Cortex of kidney (tissue), 1 donor: ENCODE measurements at places on chromosomes 11 and 22.

DNA sequence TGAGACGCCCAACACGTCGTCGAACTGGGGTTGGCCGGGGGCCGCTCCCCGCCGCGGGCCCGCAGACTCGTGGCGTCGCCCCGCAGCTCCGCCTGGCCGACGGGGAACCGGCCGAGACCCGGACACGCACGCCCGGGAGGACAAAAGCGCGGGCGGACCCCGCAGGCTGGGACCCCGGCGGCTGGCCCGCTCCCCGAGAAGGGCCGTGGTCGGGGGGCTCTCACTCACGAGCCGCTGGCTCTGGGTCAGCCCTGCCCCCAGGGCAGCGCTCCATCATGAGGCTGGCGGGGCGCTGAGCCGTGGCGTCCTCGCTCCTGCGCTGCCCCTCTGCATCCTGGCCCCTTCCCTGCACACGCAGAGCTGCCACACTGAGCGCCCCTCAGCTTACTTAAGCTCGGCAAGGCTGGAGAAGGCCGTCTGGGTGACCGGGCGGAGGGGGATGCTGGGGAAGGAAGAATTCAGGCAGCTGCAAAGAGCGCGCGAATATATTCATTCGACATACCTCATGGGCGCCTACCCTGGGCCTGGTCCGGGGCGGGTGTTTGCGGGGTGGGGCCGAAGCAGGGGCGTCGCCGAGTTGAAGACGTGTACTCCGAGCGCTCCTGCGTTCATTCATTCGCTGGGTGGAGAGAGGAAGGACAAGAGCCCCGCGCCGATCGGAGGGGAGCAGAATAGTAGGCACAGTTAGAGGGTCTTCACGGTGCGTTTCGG is 579 bp upstream of the CYB5R2 start:
- no peak for DNase-seq

- no peak for DNase-seq
Measured at GRCh38 chr11:116836632-116836991, 810 bp downstream of the APOA1 start.

DNA sequence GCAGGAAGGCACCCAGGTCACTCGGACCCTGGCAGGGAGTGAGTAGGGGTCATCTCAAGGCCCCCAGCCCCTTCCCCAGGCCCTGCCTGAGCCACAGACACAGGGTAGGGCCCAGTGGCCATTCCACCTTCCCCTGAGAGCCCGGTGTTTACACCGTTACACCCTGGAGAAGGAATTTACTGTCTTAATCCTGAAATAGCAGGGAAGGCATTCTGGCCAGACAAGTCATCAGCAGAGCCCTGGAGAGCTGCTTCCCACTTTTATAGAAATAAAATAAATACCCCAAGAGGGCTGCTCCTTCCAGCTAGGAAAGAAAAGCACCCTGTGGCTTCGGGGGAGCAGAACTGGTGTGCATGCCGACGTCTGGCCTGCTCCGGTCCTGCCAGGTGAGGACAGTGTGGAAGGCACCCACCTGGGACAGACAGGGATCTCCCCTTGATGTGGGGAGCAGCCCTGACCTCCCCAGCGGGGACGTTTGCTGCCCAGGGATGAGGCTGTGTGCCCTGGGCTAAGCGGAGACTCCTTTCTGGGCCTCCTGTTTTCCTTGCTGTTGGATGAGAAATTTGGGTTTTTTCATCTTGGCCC is 180.0 kb downstream of the MN1 start:
- no peak for DNase-seq

- DNase-seq = no peak
Measured at GRCh38 chr11:30585125-30585891, 845 bp downstream of the MPPED2 start.

DNA sequence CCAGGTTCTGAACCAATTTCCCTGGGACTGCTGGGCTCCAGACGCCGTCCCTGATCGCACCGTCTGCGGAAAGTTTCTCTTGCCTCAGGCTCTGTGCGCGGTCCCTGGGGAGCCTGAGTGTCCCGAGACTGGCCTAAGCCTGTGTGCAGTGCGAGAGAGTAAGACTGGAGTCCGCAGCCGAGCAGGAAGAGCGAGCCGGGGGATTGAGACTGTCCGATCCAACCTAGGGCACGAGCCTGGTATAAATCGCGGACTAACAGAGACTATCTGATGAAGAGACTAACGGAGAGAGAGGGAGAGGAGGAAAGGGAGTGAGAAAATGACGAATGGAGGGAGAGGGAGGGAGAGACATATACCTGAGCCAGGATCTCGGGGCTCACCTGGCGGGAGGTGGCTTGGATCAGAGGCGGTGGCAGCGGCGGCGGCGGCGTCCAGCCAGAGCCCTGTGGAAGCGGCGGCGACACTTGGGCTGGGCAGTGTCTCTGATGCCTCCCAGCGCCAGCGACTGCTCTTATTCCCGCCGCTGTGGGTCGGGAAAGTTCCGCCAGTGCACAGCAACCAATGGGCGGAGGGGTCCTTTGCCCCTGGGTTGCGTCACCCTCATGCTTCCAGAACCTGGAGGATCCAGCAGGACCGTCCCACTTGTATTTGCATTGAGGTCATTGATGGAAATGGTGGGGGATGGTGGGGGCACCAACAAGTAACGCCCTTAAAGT is at the start of gene CALCA:
TSS of gene CALCA (minus strand) at position 487 of the 716 bp plus-strand sequence. CDS start 1,159 bp downstream, outside the sequence.
- no peak for DNase-seq

DNA sequence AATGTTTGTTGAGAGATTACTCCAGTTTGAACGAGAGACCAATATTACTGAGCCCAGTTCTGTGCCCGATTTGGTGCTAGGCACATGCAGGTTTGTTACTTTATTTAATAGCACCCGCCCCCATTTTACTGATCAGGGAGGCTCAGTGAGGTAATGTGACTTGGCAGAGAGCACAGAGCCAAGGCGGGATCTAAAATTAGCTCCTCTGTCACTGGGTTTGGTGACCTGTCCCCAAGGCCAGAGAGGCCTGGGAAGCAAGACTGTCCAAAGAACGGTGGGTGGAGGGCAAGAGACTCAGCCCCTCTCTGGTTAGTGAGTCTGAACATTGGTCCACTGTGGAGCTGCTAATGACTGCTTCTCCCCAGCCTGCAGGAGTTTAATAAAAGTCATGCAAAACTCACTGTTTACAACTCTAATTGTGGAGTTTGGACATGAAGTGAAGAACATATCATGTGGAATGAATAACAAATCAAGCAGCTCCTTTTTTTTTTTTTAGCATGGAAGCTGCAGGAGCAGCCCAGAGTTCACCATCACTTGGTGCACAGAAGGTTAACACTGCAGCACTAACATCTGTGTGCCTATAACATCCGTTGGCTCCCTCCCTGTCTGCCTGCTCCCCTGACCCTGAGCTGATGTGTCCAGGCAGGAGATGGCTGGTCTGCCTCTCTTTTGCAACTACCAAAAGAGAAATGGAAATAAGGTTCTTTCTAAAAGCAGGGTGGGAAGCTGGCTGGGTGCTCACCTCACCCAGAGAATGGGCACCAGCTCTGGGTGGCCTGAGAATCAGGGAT is 39.0 kb downstream of the CSNK2A3 start:
- DNase-seq = no peak

DNA sequence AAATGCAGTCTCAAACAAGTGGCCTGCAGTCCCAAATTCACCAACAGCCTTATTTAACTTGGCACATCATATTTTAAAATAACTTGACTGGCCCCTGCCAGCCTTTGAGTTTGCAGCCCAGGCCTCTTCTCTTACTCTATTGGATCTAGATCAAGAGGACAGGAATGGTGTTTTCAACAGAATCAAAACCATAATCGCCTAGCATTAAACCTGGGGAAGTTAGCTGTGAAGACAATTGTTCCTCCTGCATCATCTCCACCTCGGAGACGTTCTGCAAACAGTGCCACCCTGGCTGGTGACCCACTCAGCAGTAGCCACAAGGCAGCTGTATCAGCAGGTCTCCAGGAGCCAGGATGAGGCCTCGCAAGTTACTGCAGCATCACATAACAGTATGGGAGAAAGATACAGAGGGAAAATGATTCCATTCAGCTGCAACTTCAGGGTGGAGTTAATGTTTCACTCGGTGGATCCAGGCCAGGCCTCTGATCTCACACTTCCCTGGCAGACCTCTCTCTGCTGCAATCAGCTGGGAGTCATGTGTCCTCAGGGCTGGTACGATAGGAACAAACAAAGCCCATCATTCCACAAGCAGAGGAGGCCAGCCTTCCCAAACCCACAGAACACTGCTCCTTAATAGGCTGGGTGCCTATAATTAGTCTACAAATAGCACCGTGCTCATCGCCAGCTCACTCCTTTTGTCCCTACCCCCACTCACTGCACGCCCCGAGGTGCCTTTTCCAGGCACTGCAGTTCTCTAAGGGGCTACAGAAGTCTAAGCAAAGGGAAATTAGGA is 18.6 kb upstream of the SCN2B start:
- DNase-seq = no peak

GRCh38 chr11:7677796-7678201 is 4.5 kb upstream of the CYB5R2 start:
- DNase-seq = no peak

DNA sequence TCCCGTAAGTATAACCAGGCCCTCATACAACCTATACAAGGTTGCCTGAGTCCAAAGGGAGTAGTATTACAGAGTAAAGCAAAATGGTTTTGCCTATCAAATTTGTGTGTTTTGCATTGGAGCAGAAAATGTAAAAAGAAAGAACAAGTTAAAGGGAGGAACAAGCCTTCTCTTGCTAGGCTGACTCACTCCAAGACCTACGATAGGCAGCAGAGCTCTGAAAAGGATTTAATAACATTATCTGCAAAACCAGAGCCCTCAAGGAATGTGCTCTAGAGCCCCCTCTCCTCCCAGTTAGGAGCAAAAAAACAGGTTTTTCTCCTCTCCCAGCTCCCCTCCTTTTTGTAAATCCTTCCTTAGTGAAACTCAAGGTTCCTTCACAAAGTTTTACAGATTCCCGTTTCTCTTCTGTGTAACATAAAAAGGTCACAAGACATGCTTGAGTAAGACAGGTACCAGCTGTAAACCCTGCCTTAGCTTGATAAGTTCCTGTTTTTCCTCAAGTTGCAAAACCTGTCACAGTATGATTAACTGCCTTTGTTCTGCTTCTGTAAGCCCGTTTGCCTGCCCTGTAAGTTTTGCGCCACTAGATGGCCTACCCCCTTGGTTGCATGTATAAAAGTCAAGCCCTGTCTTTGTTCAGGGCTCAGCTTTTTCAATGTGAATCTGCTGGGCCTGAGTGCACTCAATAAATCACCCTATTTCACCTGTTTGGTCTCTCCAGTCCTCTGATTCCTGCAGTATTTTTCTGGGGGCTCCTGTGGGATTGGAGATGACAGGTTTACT is 498.2 kb downstream of the KCNA4 start:
- no peak for DNase-seq

- DNase-seq = no peak
Measured at GRCh38 chr11:123838199-123838598, 32.0 kb upstream of the OR6M1 start.
